ENCODE measurements at places on chromosomes 7 and 10.

- DNase-seq = no peak
Observed at GRCh38 chr7:100640517-100641440, 573 bp downstream of the TFR2 start.

GRCh38 chr7:44318332-44318731, 7.1 kb downstream of the CAMK2B start:
- no peak for DNase-seq

DNA sequence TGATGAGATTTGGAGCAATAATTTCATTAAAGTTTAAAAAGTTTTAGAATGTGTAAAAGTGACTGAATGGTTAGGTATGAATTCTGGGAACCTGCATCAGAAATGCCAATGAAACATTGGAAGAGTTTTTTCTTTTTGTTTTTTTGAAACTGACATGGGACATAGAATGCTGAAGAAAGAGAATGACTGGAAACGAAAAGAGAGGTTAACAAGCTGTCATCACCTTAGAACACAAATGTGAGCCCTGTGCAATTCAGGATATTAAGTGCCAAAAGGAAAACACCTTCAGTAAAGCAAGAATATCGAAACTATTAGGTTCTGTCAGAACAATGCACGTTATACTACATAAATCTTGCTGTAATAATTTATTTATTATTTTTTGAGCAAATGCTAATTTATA, 12.6 kb upstream of the EXOC4 start:
- no peak for DNase-seq

DNA sequence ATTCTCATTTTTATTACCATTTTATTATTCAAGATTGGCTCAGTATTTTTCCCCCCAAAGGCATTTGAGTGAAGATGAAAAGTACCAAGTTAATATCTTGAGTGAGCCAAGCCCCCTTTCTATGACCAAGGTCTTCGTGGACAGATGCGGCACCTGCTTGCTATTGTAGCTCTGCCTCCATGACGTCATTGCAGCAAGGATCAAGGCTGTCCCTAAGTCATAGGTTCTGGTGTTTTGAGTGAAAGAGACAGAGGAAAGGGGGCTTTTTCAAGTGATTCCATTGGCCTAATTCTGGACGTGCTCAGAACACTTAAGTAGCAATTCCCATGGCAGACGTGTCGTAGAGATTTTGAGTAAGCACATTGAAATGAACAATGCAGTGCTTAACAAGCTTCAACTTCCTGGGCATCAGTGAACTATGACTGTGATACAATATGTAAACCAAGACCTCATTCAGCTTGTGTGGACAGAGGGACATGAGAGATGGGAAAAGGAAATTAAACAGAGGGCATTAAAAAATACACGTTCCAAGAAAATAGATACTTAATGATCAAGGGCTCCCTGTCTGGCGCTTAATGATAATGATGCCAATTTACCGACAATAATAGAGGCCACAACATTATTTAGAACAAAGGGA, 248.7 kb upstream of the NPVF start:
- DNase-seq = no peak

DNA sequence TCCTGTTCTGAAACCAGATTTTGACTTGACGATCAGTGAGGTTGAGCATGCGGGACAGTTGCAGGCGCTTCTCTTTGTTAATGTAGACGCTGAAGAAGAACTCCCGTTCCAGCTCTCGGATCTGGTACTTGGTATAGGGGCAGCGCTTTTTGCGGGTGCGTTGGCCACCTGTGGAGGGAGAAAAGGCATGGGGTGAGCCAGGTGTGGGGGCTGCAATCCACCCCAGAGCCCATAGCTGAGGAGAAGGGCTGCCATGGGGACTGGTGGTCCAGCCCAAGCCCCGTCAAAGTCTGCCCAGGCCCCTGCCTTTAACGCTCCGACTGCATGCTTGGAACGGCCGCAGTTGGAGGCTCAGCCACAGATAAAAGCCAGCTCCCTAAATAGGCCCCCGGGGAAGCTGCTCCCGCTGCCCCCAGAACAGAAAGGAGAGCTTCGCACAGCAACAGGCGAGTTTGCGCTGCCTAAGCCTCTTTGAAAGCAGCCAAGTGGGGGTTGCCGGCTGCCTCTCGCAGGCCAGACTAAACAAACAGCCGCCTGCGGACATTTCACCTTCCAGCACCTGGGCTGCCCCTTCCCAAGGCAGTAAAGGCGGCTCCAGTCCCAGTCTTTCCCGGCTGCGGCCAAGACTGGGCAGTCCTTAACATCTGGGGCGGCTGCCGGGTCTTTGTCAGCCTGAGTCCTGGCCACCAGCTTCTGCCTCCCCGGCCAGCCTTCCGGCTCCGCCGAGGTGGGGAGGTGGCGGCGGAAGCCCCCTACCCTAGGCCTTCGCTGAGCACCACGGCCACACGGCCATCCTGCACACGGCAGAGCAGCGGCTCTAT, 2.0 kb downstream of the HOXA11 start:
- no peak for DNase-seq

GRCh38 chr7:95897557-95898251, 125.3 kb downstream of the DYNC1I1 start:
- DNase-seq = no peak

- DNase-seq = no peak
Observed at GRCh38 chr10:102344067-102344466, 51.4 kb upstream of the NFKB2 start.

- DNase-seq = no peak
Observed at GRCh38 chr7:137791930-137792329, 54.8 kb downstream of the DGKI start.

GRCh38 chr7:24825931-24826661, 68.8 kb upstream of the GSDME start:
- DNase-seq = no peak

DNA sequence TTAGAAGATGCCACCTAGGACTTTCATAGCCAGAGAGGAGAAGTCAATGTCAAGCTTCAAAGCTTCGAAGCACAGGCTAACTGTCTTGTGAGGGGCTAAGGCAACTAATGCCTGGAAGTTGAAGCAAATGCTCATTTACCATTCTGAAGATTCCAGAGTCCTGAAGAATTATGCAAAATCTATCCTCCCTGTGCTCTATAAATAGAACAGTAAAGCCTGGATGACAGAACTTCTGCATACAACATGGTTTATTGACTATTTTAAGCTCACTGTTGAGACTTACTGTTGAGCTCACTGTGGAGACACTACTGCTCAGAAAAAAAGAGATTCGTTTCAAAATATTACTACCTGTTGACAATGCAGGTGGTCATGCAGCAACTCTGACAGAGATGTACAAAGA, 28.6 kb downstream of the TNS3 start:
- no peak for DNase-seq

DNA sequence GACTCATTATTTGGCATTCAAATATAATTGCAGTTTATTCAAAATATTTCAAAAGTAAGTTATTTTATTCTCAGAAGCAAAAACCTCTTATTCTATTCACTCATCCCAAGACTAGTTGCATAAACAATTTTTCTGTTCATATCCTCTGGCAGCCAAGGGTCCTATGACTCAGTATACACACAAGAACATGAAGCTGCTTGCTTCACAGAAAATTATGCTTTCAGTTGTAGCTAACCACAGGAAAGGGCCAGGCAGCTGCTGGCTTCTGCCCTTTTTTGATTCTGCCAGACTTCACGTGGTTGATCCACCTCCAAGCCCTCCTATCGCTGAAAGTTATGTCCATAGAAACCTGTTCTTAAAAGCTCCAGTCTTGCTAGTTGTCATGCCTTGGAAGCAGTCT, 108.8 kb downstream of the ABCA13 start:
- no peak for DNase-seq

GRCh38 chr7:108267615-108268014, 137.5 kb upstream of the LAMB4 start:
- no peak for DNase-seq

GRCh38 chr10:110742801-110743200, 98.7 kb downstream of the RBM20 start:
- DNase-seq = no peak

DNA sequence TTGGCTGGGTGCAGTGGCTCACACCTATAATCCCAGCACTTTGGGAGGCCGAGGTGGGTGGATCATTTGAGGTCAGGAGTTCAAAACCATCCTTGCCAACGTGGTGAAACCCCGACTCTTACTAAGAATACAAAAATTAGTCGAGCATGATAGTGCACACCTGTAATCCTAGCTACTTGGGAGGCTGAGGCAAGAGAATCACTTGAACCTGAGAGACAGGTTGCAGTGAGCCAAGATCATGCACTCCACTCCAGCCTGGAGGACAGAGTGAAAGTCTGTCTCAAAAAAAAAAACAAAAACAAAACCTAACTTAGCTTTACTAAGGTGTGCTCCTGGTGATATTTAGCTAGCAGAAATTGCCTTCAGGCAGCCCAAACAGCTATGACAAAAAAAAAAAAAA, 24.3 kb upstream of the VDAC2 start:
- DNase-seq = no peak

DNA sequence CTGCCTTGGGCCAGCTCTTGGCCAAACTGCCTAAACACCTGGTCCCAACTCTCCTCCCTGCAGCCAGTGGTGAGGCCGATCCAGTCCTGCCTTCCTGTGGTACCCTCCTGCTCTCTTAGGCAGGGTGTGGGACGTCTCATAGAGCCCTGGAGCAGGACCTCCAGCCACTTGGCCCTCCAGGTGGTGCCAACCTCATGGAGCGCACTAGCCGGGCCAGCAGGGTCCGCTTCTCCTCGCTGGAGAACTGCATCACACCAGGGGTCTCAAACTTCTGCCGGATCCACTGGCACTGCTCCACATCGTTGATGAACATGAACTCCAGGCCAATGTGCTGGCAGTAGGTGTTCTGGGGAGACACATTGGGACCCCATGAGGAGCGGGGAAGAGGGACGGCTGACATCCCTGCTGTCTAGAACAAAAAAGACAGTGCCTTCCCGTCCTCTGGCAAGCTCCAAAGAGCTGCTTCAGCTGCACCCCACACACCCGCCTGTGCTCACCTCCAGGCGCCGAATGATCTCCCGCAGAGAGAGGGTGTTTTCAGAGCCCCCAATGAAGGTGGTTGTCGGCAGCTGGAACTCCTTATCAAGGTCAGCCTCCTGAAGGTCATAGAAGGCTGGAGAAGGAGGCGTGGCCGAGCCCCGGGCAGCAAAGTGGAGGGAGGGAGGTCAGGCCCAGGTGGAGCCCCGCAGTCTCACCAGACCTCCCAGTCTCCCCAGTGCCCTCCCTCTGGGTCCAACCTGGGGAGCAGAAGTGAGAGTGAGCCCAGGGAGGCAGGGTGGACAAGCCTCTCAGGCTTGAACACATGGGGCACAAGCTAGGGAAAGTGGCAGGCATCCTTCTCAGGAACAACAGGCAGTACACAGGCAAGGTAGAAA, 10.2 kb downstream of the OGDHL start:
- DNase-seq = no peak

GRCh38 chr10:28983799-28984198, 305.1 kb upstream of the LYZL1 start:
- no peak for DNase-seq

DNA sequence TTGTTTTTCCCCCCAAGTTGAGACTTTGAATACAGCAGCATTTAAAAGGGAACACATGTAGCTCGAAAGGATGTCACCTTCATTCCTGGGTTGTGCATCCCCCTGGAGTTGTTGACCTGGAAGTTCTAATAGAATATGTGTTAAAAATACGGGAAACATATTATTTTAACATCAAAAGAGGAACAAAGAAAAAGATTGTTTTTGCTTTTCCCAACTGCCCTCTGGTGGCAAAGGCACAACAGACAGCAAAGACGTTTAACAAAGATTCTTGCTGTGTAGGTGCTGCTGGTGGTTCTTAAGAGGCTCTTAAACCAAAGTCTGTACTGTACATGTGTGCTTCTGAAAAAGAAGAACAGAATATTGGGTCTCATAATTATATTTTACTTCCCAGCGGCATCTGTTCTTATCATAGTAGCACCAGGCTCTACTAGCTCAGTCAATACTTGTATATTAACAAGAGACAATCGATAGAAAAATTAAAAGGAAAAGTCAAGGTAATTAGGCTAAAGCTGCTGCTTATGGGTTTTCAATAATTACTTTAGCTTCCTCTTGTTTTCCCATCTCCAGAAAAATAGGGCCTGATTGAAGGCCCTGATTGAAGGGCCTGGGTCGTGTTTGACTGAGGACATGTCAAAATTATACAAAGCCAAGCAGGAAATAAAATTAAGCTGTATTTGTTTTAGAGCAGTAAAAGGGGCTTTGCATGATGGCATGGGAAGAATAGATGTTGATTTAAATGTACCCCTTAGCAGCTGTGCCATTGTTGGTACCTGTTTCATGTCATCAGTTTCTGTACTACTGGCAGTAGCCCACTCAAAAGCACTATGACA, 384.2 kb upstream of the LRGUK start:
- DNase-seq = no peak

DNA sequence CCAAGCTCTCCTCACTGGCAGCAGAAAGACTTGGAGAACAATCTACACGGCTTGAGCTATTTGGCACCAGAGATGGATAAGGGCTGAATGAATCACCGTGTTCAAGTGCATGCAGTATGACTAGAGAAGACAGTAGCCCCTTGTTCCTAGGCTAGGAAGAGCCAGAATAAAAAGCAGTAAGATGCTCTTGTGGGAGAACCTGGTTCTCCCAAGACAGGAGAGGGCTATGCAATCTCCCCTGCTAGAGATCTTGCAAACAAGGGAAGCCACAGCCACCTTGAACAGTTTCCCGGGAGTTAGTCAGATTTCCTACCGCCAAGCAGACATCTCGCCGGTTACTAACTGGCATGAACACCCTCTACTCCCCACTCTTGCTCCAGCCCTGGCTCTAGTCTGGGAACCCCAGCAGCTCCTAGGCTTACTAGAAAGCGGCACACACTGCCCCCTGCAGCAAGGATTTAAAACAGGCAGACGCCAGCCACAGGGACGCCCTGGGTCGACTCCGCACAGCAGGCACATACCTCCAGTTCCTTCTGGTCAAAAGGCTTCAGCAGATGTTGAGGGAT, 107.3 kb downstream of the SMURF1 start:
- DNase-seq = peak; percentile 23
